ENCODE measurements at places on chromosomes 16 and 17. TPM values are rescaled to one million over a fixed set of nuclear protein-coding genes. Genes with fewer than 3 reads are reported as not detected.

MYLK3 gene
- 0.73 TPM for total RNA-seq

CCR7 gene
- not detected for total RNA-seq

TBC1D3B gene
- 0.37 TPM for total RNA-seq

FOXL1 gene
- total RNA-seq: 32.6 TPM

MYH2 gene
- not detected for total RNA-seq
